ENCODE measurements at places on chromosomes 1 and 21. TPM values are rescaled to one million over a fixed set of nuclear protein-coding genes. Genes with fewer than 3 reads are reported as not detected.

DNA sequence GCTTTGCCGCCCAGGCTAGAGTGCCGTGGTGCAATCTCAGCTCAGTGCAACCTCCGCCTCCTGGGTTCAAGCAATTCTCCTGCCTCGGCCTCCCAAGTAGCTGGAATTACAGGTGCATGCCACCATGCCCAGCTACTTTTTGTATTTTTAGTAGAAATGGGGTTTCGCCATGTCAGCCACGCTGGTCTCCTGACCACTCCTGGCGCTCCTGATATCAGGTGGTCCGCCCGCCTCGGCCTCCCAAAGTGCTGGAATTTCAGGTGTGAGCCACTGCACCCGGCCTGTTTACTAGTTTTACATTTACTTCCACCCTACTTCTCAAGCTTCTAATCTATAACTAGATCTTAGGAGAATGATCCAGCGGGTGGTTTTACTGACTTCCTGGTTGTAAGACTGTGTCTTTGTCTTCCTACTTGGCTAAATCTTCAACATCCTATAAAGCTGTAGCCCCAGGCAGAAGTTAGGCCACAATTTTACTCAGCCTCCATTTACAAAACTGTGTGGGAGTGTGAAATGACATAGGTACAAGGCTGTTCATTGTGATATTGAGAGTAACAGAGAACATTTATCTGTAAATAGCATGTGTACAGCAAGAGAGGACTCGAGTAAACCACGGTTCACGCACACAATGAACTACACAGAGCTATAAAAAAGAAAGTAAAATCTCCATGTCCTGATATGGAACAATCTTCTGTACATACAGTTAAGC is 9.6 kb upstream of the POU2F1 start:
- no peak for DNase-seq

- DNase-seq: no peak
Measured at GRCh38 chr1:21574466-21575151, 65.4 kb downstream of the ALPL start.

DNA sequence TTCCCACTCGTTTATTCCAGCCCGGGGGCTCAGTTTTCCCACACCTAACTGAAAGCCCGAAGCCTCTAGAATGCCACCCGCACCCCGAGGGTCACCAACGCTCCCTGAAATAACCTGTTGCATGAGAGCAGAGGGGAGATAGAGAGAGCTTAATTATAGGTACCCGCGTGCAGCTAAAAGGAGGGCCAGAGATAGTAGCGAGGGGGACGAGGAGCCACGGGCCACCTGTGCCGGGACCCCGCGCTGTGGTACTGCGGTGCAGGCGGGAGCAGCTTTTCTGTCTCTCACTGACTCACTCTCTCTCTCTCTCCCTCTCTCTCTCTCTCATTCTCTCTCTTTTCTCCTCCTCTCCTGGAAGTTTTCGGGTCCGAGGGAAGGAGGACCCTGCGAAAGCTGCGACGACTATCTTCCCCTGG is 716 bp downstream of the OLIG2 start:
- no peak for DNase-seq

- no peak for DNase-seq
Measured at GRCh38 chr1:158016651-158017335, 23.3 kb downstream of the KIRREL1 start.

GRCh38 chr1:13830170-13830569 is 130.2 kb downstream of the PRDM2 start:
- DNase-seq: no peak

GRCh38 chr1:36085686-36086526 is 2.0 kb downstream of the TEKT2 start:
- no peak for DNase-seq

GRCh38 chr1:220274251-220274855 is 2.1 kb upstream of the RAB3GAP2 start:
- no peak for DNase-seq

DNA sequence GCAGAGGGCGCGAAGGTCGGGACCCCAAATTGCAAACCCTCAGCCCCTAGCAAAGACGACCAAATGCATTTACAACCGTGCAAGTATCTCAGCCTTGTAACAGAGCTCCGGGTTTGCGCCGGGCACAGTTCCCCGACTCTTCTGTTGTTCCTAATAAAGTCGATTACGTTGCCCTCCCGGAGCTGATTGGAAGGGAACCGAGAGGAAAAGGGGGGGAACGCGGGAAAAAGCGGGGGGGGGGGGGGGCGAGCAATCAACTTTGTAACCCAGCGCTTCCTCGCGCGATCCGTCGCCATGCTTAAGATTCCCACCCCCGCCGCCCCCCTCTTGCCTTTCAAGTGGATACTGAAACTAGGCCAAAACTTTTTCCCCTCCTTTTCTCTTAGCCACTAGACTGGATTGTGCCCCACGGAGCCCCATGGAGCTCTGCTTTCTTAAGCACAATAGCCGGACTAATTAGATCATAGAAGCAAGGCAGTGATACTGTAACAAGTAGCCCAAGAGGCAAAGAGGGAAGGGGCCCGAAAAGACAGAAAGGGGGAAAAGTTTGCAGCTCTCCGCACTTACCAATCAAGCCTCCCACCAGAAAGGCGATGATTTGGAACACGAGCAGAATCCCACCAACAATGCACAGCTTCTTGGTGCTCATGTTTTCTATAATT is 565 bp downstream of the WLS start:
- no peak for DNase-seq

Gene OR6N1
- polyA plus RNA-seq: not detected

Gene PRCC
- 65.4 TPM for polyA plus RNA-seq

Gene FCRL6
- polyA plus RNA-seq: 0.34 TPM

Gene CTBS
- 5.2 TPM for polyA plus RNA-seq

Gene GRIK1
- 0.39 TPM for polyA plus RNA-seq

Gene C1orf53
- polyA plus RNA-seq: 1.8 TPM

Gene TMIGD3
- 0.24 TPM for polyA plus RNA-seq

Measured in forelimb muscle (tissue), 1 donor.